ENCODE measurements at places on chromosomes 6 and 20.

GRCh38 chr6:35248300-35248699 is 11.2 kb upstream of the ZNF76 start:
- DNase-seq = no peak

DNA sequence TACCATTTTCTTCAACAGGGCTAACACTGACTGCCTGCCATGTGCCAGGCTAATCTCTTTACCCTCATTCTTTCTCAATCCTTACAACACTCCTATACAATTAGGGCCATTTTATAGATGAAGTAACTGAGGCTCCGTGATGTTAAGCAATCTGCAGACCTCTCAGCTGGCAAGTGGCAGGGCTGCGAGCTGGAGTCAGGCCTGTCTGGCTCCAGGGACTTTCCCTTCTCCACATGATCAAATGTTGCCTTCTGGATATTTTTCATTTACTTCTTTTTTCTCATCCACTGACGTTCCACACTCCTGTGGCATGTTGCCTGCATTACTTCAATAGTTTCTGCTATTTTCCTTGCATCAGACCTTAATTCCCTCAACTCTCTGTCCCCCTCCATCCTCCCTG is 55.2 kb upstream of the TAGAP start:
- DNase-seq = no peak

DNA sequence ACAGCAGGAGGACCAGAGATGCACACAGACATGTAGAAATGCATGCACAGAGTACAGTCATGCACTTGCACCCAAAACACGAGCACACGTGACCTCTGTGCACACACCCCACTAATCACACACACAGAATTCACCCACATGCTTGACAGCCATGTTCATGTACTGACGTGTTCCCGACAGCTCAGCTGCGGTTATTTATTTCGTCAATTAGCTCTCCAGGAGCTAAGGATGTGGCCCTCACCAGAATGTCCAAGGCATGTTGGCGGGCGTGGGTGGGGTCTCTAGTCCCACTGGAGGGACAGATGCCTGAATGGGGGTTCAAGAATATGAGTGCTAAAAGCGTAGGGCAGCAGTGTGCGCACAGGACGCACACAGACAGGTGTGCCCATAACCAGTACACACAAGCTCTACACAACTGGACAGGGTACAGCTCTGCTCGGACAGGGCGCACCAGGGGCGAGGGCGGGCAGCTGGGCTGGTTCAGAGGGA is 571 bp upstream of the PRPF6 start:
- DNase-seq = no peak

GRCh38 chr6:154402081-154402780 is 45.6 kb upstream of the IPCEF1 start:
- DNase-seq = no peak

DNA sequence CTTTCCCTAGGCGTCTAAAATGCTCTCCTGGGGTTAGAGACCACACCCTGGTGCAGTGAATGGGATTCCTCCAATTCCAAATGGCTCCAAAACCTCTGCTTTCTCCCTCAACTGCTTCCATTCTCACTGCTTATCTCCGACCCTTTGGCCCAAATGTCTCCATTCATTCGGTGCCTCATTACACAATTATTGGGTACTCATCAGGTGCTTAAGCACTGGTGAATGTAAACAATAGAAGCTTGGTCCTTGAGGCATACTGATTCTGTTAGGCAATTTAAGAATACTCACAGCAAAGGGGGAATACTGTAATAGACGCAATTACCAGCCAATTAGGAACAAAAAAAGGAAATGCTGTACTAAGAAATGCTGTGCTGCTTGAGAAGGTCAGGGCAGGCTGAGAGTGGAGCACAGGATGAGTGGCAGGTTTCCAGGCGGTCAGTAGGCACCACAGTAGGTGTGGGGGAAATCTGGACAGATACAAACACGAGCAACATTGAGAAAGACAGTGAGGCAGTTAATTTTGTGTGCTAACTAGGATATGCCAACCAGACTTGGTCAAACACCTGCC is 23.0 kb downstream of the GMDS start:
- DNase-seq = no peak

DNA sequence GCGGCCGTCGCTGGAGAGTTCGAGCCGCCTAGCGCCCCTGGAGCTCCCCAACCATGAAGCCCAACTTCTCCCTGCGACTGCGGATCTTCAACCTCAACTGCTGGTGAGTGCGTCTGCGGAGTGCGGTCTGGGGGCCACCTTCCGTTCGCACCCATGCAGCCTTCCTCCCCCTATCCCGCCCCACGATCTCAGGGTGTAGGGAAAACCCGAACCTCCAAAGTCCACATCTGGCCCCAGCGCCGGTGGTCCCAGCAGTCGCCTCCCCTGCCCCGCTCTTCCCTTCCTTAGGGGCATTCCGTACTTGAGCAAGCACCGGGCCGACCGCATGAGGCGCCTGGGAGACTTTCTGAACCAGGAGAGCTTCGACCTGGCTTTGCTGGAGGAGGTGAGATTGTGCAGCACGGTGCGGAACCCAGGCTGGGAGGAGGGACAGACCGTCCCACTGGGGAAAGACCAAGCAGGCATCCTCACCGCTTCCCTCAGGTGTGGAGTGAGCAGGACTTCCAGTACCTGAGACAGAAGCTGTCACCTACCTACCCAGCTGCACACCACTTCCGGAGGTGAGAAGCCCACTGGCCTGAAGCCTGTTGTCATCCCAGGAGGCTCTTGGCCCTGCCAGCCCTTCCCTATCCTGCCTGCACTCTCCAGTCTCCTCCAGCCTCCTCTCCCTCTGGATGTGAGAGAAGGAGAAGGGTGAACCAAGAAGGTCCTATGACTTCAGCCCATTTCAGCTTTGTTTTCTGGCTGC is 719 bp downstream of the SMPD2 start:
- peak; percentile 24 for DNase-seq

DNA sequence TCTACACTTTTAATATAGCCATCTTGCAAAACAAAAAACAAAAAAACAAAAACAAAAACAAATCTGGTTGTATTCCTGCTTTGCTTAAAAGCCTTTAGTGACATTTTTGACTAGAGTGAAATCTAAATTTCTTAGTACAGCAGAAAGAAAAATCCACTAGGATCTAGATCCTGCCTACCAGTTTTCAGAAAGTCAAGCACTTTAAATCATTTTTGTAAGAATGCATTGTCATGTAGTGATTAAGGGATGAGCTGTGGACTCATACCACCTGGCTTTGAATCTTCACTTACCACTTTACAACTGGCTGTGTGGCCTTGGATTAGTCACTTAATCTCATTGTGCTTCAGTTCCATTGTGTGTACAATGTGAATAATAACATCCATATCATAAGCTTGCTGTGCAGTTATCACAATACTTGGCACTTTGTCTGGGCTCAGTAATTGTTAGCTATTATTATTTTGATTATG is 4.0 kb downstream of the MKKS start:
- DNase-seq = peak; percentile 57

DNA sequence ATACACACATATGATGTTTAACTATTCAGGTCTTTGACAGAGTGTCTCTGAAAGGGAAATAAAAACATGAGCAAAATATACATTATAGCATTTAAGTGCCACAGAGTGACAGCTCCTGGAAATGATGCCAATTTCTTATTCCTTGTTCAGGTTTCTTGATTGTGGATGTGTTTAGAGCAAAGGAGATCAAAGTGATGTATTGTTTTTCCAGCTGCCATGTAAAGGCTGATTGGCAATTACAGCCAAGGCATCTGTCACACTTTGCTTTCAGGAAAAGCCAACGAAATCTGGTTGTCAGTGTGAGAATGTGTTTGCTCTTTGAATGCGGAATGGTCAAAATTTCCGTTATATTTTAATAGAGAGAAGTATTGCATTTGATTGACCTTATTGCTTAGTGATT is 347.8 kb upstream of the FLRT3 start:
- no peak for DNase-seq

GRCh38 chr6:15518878-15519277 is 143.9 kb downstream of the DTNBP1 start:
- no peak for DNase-seq

- DNase-seq = no peak
Observed at GRCh38 chr6:15340775-15341174, 94.9 kb downstream of the JARID2 start.

DNA sequence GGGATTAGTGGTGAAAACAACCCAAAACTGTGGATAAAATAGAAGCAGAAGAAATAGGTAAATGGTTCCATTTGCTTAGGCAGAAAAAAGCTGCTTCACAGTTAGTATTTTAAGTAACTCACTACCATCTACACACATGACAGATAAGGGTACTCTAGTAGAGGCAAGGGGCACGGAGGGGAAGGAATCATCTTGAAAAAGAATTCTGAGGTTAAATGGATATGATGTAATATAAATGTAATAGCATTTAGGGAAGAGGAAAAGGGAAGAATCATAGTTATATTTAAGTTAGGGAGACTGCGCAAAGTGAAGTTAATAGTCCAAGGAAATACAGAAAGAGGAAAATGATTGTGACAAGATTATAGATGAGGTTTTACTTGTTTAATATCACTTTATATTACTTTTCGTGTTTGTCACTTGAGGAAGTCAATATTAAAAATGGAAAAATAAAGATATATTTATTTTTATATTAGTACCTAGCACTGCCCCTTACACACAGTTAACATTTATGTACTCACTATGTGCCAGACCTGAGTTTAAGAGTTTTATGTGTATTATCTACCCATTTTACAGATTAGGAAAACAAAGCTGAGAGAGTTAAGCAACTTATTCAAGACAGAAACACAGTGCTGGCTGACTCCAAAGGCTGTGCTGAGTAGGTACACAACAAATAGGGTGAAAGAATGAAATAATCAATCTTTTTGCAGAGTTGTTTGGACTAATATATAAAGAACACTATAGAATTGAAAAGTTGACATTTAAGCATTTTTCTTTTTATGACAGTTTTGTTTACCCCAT is 128.1 kb downstream of the REV3L start:
- no peak for DNase-seq

DNA sequence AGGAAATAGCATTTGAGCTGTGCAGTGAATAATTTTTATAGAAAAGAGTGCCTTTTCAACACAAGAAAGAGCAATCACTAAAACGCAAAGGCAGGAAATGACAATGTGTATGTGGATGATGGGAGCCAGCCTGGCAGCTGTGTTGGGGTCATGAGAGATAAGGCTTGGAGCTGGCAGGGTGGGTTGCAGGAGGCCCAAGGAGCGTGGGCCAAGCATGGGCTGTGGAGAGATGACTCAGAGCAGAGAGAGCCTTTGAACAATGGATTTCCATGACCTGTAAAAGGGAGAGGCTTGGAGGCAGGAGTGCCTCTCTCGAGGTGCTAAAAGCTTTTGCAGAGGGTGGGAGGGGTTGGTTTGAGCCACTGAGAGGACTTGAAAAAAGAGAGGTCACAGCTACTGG is 6.6 kb upstream of the TBC1D7 start:
- no peak for DNase-seq

- DNase-seq = no peak
Observed at GRCh38 chr6:34328969-34329368, 63.5 kb downstream of the NUDT3 start.
